Frontal cortex (tissue), 4 donors: ENCODE measurements at places on chromosomes 16 and 17. TPM values are rescaled to one million over a fixed set of nuclear protein-coding genes. Genes with fewer than 3 reads are reported as not detected.

The HOXB8 gene
- not detected for total RNA-seq

The SMIM36 gene
- not detected for total RNA-seq

The APOBR gene
- under 0.01 TPM for total RNA-seq

- no peak for DNase-seq
Observed at GRCh38 chr16:4488499-4488967, 12.3 kb downstream of the HMOX2 start.

DNA sequence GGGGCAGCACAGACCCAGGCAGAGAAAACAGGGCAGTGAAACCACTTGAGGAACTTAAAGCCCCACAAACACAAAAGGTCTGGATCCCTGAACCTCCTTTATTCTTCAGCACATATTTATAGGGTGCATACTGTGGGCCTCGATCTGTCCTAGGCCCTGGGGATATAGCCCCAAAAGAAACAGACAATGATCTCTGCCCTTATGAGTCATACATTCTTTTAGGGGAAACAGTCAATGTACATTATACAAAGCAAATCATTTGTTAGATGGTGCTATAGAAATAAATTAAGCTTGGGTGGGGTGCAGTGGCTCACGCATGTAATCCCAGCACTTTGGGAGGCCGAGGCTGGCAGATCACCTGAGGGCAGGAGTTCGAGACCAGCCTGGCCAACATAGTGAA is 10.0 kb upstream of the HES7 start:
- DNase-seq = no peak

- DNase-seq = no peak
Observed at GRCh38 chr17:38560503-38561318, 45.0 kb downstream of the SRCIN1 start.

GRCh38 chr16:86384980-86385379 is 125.3 kb upstream of the FOXF1 start:
- DNase-seq = no peak

DNA sequence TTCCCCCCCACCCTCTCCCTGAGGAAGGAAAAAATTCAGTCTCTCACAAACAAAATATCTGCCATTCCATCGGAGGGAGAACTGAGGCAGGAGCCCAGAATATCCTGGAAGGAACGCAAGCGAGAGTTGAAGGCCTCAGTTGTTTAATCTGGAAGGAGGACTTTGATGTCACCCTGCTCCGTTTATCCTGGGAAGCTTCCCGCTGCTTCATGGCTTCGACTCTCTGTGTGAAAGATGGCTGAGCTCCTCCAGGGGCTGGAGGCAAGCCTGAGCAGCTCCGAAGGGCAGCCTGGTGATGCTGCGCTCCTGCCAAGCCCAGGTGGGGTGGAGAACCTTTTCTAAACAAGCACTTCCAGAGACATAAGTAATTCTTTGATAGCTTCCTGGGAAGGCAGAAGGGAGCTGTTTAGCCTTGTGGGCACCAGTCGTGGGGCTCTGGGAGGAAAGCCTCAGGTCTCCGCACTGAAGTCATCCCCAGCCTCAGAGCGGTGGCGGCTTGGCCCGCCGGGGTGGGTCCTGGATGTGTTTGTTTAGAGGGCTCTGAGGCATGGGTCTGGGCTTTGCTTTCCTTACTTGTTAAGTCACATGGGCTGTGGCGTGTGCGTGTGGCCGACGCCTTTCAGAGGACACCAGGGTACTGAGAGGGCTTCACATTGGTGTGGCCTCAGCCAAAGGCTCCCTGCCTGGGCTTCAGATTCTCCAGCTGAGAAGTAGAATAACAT is 7.9 kb downstream of the NKD1 start:
- DNase-seq = no peak

GRCh38 chr16:67645397-67646121 is 615 bp downstream of the CARMIL2 start:
- DNase-seq = no peak

GRCh38 chr16:17339764-17340541 is 130.8 kb downstream of the XYLT1 start:
- no peak for DNase-seq
